Erythroblast (primary cell): ENCODE measurements at places on chromosomes 1 and 21.

DNA sequence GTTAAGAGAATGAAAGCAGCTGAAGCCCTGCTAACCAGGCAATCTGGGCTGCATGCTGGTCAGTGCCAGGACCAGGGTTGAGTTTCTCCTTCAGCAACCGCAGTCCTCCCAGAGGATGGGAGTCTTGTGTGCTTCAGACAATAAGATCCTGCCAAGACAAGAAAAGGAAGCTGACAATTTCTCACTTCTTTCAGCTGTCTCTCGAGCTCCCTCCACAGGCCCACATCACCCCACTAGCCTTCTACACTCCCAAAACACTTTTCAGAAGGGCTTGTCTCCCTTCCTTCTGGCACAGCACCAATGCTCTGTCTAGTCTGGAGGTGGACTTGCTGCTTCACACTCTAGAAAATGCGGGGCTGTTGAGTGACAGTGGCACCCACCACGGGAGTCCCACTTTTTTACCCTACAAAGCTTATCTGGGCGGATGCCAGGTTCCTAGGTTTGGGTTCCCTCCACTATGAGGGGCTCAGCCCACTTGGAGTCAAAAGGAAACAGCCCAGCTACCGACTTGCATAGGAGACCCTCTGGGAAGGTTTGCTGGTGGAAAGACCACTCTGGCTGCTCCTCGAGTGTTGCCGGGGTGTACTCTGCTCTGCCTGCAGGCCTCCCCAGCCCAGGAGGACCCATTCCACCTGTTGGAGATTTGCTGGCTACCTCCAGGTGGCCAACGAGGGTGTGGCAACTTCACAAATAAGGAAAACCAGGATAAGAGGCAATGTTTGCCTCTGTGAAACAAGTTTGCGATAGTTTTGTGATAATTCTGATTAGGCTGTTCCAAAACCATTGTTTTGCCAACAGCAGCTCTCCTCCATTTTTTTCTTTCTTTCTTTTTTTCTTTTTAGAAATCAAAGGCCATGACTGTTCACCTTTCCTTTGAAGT lies 68.9 kb downstream of the TENT5C start:
- DNase-seq, result peak; percentile 79

DNA sequence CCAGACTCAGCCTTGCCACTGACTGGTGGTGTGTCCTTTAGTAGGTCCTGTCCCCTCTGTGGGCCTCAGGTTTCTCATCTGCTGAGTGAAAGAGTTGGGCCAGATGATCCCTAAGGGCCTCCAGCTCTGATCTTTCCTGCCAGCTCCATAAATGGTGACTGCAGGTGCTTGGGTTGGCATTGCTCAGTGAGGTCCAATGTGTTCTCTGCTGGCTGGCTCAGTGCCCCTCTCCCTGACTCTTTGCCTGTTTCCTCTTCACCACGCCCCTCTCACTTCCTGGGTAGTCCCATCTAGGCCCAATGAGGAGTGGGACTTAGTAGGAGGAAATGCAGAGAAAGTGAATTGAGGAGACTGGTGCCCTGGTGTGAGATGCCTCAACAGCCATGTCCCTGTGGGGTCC lies 36.6 kb downstream of the UBE2T start:
- DNase-seq, result no peak

- DNase-seq, result no peak
Measured at GRCh38 chr1:197622371-197622770, 152.9 kb downstream of the DENND1B start.

- no peak for DNase-seq
Measured at GRCh38 chr1:184903111-184903692, 71.1 kb downstream of the NIBAN1 start.

GRCh38 chr1:150813028-150813707 lies 5.1 kb upstream of the CTSK start:
- DNase-seq, result peak; percentile 58

- DNase-seq, result peak; percentile 14
Measured at GRCh38 chr1:233025157-233025556, 74.7 kb downstream of the NTPCR start.

- no peak for DNase-seq
Measured at GRCh38 chr1:157099633-157100009, at the start of gene ETV3L. Gene ETV3L (minus strand): TSS chr1:157099808. CDS start chr1:157099523, 285 bp downstream.

DNA sequence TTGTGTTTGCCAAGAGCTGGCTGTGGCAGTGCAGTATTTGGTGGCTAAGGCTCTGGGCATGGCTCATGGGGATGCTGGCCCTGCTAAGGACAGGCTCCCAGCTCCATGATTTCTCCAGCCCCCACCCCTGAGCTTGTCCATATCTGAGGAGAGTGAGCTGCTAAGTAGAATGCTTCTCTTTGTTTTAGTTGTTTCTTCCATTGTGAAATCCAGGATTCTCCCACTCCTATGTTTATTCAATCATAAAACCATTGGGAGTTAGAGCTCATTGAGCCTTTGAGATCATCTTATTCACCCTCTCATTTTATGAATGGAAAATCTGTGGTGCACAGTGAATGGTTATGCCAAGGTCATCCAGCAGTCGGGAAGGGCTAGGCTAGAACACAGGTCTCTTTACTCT lies 188.8 kb downstream of the TNR start:
- no peak for DNase-seq

DNA sequence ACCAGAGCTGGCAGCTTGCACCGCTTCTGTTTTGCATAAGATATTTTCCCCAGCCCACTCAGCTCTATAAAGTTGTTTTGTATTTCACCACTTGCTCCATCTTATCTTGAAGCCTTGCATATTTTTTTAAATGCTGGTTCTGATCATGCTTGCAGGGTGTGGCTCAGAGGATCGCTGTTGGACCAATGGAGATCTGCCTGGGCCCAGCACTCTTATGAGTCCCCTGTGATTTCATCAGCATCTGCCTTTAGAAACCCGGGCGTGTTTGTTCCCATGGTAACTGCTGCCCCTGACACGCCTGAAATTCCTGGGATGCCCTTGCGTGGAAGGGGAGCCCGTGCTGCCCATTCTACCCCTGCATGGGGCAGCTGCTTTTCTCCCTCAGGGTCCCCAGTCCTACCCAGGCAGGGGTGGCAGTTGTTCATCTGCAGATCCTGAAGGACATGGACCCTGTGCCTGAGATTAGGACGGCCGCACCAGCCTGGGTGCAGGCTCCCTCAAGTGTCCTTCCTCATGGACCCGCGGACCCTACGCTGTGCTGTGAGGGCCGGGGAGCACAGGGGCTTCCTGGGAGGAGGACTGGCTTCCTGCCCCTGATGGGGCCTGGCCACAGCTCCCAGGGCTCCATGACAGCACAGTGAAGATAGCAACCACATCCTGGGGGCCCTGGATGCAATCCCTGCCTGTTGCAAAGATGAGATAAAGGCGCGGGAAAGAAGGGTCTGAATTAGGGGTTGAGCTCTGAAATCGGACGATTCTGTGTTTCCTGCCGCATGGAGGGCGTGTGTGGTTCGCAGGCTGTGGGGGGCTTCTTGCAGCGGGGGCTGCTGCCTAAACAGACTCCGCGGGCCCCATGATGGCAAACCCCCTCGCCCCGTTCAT lies 226.5 kb downstream of the SDCCAG8 start:
- no peak for DNase-seq

DNA sequence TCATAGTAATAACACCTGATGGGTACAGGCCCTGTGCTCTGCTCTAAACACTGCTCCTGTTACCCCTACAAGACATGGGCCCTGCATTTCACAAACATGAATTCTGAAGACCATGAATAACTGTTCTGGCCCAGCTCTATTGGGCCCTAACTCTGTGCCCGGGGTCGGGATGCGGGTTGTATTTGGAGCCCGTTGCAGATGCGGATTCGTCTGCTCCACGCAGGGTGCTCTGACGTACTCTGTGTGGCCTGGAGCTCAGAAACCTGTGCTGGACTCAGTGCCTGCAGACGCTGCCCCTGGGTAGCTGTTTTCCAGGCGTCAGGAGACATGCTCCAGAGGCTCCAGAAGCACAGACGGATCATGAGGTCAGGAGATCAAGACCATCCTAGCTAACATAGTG lies 10.1 kb upstream of the TCP10L start:
- no peak for DNase-seq

GRCh38 chr1:246934765-246935164 lies 3.0 kb upstream of the AHCTF1 start:
- DNase-seq, result no peak

DNA sequence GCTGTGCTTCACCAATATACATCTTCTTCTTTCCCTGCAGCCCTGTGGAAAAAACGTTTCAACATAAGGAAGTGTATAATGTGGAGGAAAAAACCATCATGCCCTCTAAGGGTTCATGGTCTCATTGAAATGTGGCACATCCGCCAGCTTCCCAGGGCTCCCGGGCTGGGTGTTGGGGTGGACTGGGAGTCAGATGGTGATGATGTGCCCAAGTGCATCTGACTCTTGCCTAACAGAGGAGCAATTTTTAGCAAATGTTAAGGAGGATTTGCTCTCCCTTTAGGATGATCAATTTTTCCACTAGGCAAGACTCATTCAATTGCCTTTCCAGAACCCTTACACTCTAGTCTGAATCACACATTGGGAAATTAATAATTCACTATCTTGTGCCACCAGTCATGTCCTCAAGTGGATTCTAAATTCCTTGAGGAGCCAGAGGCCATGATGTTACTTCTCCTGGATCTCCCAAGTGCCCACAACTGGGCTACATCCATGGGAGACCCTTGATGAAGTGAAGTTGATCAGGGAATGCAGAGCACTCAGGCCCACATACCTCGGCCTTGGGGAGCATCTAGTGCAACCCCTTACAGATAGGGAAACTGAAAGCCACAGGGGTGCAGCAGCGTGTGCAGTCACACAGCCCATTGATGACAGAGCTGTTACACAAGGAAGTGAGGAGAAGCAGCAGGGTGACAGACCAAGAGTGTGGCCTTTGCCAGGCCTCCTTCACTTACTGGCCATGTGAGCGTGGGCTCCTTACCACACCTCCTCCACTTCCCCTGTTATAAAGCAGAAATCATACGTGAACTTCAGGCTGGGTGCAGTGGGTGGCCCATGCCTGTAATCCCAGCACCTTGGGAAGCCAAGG lies 100.0 kb upstream of the SLC44A3 start:
- no peak for DNase-seq

DNA sequence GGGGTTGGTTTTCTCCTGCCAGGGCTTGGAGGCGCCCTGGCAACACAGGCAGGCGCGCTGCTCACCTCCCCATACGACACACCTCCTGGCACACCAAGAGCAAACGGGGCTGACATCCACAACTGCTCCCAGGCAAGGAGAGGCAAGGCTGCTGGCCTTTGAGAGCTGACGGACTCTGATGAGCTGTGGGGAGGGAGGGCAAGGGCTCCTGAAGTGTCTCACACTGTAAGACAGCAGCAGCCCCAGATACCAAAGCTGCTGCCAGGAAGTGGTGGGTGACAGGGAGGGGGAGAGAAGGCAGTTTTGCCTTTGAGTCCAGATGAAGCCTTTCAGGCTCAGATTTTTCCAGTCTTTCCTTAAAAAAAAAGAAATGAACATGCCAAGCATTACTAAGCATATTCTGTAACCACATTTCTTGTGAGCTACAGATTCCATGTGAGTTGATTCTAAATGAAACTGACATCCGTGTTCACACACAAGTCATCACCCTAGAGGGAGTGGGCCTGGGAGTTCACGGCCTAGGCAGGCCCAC lies 24.3 kb downstream of the PGBD5 start:
- no peak for DNase-seq

GRCh38 chr1:116465845-116466685 lies 93.0 kb downstream of the ATP1A1 start:
- DNase-seq, result no peak

DNA sequence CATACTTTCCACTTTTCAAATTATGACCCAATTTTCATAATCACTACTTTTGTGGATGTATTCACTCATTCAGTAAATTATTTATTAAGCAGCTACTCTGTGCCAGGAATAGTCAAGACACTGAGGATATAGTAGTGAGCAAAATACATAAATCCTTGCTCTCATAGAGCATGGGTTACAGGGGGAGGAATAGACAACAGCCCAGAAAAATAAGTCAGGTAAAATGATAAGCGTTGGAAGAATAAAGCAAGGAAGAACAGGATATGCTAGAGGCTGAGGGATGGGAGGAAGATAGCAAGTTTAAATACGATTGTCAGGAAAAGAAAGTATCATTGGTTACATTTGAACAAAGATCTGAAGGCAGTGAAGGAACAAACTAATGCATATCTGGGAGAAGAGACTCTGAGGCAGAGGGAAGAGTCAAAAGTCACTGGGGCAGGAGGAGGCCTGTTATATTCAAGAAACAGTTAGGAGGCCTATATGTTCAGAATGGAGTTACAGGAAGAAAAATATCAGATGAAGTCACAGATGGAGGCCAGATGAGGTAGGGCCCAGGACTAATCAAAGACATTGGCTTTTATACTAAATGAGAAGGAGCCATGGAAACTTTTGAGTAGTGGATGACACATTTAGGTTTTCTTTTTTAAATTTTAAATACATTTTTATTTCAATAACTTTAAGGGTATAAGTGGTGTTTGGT lies 42.9 kb downstream of the SEC22B start:
- no peak for DNase-seq

DNA sequence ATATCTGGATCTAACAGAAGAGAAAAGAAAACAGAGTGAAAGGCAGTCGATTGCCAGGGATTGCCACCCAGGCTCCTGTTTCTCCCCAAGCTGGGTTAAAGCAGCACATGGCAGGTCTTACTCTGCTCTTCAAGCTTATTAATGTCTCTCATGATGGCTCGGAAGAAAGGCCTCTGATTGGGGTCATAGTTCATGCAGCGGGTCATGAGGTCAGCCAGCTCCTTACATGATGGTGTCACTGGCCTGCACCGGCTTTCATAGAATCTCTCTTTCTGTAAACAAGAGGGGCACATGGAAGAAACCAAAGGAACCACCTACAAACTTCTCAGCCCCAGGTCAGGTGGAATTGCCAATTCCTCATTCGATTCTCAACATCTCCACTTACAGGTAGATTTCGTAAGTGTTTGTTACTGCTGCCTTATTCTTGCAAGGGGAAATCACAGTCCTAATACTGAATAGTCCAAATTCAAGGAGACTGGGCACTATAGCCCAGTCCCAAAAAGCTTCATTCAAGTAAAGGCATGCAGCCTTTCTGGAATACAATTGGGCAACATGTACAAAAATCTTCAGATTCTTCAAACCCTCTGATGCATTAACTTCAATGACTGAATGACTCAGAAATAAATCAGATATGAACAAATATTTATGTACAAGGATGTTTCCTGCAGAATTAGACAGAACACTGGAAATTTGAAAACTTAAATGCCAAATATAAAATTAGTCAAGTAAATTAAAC lies 96.6 kb downstream of the RAVER2 start:
- no peak for DNase-seq
